ENCODE measurements at places on chromosomes 16 and 17. TPM values are rescaled to one million over a fixed set of nuclear protein-coding genes. Genes with fewer than 3 reads are reported as not detected.

Gene WSB1
- 47.1 TPM for total RNA-seq

Gene HOXB1
- total RNA-seq, result not detected

Gene ABCA10
- total RNA-seq, result 6.9 TPM

Gene TEX19
- total RNA-seq, result not detected

Gene MAPT
- total RNA-seq, result 37.7 TPM

Gene FZD2
- 2.6 TPM for total RNA-seq

All from Right ventricle myocardium superior (tissue), 1 donor.